ENCODE measurements at places on chromosomes 16 and 17. TPM values are rescaled to one million over a fixed set of nuclear protein-coding genes. Genes with fewer than 3 reads are reported as not detected.

The DOC2B gene
- total RNA-seq = not detected

The RAPGEFL1 gene
- total RNA-seq = 1.7 TPM

The GAST gene
- total RNA-seq = not detected

The CMTM2 gene
- not detected for total RNA-seq

The FBXO39 gene
- total RNA-seq = 0.33 TPM

The KLHL10 gene
- total RNA-seq = not detected

The PCGF2 gene
- 4.0 TPM for total RNA-seq

Measured in uterine smooth muscle cell (primary cell).